ENCODE measurements at places on chromosomes 3 and 15.
A peak's percentile ranks its signal among the peaks of the same experiment; 100 is the strongest.

DNA sequence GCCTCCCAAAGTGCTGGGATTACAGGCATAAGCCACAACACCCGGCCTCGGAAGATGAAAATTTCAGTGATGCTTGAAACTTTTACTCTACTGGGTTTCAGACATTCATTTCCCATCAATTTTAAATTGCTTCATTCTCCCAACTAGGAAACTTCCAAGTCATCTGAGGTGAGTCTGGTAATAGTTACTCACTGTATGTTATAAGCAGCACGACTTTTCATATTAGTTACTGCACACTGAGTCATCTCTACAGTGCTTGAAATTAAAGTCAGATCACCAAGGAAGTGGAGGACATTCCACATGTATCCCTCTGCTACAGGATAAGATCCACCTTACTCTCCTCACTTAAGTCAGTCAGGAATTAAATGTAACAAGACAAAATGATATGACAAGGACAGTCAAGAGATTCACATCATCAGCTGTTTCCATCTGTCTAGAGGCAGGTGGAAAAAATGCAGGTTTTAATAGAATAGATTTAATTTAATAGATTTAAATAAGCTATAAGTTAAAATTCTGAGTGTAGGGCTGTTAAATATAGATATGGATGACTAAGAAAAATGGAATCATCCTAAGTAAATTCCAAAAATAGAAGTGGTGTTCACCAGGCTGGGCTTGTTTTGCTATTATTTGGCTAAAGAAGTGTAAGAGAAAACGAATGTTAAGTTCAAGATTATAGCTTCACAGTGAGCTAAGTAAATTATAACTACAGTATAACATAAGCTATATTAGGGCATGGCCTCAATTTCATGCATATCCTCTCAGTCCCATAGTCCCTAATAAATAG lies 104.4 kb downstream of the TMCO5A start:
- peak; percentile 76 for DNase-seq

DNA sequence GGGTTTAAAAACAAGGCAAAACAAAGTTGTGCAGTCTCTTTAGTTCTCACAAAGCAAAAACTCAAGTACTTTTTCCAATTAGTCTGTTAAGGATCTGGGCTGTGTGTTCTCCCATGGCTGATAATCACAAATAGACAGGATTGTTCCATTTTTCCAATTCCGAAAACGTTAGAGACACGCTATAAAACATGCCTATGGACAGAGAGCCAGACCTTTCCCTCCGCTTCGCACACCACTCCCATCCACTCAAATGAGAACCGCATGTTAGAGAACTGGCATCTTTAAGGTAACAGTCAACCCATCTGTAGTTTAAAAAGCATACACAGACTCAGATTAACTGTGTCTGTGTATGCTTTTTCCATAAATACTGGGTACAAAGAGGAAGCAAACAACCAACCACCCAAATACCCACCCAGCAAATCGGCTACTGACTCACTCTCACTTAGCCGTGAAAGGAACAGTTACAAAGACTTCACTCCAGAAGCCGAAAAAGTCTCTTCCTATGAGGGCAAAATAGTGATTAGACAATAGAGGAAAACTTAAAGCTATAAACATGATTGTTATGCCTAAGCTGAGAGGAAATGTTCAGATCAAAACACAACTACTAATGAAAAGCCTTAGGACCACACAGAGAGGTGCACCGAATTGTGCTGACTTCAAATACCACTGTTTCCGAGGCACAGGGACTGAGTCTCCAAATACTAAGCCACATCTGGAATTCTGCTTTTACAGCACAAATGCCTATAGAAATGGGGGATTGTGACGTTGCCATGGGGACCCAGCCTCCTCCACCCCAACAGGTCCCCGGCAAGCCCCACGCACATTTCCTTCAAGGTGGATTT lies 36.1 kb downstream of the IL17RD start:
- DNase-seq, result no peak

- no peak for DNase-seq
These were observed 282.5 kb downstream of the RPLP1 start for GRCh38 chr15:69735121-69735520.

DNA sequence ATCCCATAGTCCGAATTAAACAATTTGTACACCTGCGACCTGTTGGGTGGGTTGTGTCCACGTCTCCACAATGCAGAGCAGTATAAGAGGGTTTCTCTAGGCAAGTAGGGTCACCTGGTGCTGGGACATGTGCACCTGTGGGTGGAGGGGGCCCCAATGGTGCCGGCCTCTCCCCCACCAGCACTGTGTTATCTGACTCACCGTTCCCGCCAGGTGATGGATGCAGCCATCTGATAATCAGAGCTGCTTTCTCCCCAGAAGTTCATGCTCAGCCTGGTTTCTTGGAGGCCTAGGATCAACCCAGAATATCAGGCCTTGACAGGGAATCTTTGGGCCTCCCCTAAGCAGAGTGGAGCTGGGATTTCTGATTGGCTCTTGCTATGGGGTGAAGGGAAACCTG lies 86.0 kb downstream of the DNAJB8 start:
- no peak for DNase-seq

DNA sequence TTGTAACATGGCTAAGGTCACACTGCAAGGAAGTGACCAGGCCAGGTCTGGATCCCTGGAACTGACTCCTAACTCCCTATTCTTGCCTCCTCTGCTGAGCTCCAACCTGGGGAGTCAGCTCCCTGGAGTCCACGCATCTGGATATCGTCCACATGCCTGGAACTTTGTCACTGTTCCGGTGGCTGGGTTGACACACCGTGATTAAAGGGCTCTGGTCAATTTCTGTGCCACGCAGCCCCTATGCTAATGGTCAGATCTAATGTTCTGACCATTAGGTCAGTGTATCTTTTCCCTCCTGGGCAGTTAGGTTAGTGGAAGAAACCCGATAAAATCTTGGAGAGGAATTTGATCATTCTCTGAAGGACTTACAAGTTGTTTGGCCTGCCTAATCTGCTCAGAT lies 1.6 kb upstream of the TPM1 start:
- DNase-seq, result no peak

Data from AG09309 (cell line).